Activated T-cell treated with anti-CD3 and anti-CD28 coated beads, Interleukin-2, amount 50 U/mL, for 72 hours (primary cell): ENCODE measurements at places on chromosomes 12 and 14.
A peak's percentile ranks its signal among the peaks of the same experiment; 100 is the strongest.

DNA sequence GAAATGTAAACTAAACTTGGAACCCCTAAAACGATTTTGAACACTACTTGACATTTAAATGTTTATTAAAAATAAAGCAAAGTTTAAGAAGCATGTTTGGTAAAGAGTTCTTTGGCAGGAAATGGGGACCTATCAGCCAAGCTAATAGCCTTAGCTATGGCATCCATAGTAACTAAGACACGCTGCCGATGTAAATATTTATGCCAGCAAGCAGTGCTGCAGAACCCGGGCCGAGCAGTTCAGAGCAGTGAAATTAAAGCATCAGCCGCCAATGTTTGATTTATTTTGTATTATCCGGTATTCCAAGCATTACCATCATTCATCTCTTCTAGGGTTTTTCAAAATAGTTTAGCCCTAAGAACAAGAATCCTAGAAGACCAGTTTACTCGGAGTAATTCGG, 61.6 kb downstream of the PPP2R5C start:
- DNase-seq: no peak

DNA sequence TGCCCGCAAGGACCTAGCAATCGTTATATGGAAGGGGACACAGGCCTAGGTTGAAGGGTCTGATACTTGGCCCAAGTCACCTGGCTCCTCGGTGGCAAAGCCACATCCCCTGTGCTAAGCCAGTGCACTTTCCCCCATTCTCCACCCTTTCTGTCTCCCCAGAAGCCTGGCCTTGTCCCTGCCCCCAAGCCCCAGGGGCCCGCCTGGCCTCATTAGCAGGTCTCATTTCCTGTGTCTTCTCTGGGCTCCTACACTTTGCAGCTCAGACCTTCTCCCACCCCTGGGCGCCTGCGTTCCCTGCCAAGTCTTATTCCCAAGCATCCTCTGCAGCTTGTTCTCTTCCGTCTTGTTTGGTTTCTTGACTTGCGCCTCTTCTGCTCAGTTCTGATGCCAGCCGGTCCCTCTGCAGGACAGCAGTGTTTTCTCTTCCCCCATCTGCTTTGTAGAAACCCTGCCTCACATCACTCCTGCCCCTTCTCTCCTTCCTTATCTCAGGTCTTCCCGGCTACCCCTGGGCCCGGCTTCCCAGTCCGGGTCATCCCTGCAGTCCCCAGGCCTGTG, 66.7 kb downstream of the SLC24A4 start:
- DNase-seq: no peak

- peak; percentile 21 for DNase-seq
Observed at GRCh38 chr12:30806989-30807694, 52.4 kb upstream of the CAPRIN2 start.

GRCh38 chr12:65113621-65114035, 7.5 kb downstream of the WIF1 start:
- no peak for DNase-seq

- no peak for DNase-seq
Observed at GRCh38 chr12:82326905-82327503, 31.2 kb downstream of the CCDC59 start.

- peak; percentile 10 for DNase-seq
Observed at GRCh38 chr14:37230551-37231194, 32.9 kb downstream of the MIPOL1 start.

- DNase-seq: no peak
Observed at GRCh38 chr12:23704992-23705943, 244.2 kb downstream of the SOX5 start.

DNA sequence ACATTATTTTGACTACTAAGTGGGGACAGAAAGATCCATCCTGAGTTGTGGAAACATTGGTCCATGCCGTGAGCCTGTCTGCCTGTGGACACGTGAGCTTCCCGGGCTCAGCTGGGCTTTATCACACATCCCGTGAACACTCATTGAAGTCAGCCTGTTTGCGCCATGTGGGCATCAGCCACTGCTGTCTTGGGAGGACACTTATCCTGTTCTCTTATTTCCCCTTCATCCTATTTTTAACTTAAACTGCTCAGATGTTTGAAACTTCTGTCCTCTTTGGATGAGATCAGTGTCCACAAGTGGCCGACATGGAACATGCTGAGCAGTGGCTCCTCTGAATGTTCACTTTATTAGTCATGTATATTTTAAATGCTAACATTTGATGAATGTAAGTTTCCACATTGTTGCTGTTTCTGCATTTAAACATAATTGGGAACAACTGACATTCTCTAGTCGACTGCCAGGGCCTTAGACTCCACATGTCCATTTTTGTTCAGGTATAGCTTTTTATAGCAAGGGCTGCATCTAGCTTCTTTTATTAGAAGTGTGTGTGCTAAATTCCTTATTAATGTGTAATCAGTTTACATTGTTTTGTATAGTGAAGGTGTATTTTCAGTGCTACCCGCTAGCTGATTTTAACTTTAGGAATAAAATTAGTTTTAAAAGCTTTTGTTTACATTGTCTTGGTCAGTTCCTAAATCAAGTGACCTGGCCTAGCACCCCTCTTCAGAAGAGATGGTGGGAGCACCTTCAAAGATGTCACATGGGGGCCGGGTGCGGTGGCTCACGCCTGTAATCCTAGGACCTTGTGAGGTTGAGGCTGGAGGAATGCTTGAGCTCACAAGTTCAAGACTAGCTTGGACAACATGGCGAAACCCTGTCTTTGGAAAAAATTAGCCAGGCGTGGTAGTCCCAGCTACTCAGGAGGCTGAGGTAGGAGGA, 24.0 kb downstream of the RNF34 start:
- DNase-seq: no peak

GRCh38 chr12:1576410-1577241, 17.8 kb downstream of the FBXL14 start:
- DNase-seq: no peak

DNA sequence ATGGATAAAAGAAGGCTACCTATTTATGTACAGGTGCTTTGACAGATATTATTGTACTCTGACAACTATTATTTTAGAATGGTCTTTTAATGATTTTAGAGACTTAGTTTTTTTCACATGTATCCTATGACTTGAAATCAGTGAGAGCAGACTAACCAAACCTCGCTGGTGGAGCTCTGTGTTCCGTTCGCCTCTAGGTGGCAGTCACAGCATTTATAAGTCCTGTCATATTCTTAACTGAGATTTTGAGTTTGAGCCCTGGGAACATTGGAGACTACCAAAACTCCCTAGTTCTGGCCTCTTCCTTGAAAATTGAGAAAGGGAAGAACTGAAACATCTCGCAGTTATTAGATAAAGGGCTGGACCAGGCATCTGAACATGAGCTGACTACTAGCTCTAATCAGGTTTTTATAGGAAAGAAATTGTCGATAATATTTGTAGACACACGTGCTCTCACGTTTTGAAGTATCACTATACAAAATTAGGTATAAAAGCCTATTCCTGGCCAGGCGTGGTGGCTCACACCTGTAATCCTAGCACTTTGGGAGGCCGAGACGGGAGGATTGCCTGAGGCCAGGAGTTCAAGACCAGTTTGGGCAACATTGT, 48.3 kb downstream of the TTLL5 start:
- peak; percentile 66 for DNase-seq

- no peak for DNase-seq
Observed at GRCh38 chr12:91994208-91994797, 151.3 kb downstream of the BTG1 start.

GRCh38 chr12:119990382-119990874, 1.4 kb downstream of the BICDL1 start:
- peak; percentile 30 for DNase-seq

- peak; percentile 3 for DNase-seq
Observed at GRCh38 chr12:59834659-59835474, 239.0 kb downstream of the SLC16A7 start.

- no peak for DNase-seq
Observed at GRCh38 chr12:27866373-27867101, 86.5 kb upstream of the MANSC4 start.

GRCh38 chr12:132838410-132839080, 9.9 kb upstream of the GOLGA3 start:
- no peak for DNase-seq

DNA sequence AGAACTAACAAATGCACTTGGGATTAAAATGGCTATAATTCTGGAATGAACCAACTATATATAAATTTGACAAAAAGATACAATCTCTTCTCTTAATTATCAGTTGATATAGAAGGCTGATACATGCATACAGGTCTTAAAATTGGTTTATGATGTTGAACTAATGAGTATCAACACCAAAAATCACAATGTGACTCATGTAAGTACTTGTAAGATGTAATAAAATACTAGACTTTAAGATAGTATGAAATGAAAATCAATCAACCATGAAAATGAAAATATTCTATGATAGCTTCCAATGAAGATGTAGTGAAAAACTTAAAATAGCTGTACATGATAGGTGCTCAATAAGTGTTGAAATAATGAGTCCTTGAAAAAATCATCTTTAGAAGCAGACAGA, 116.6 kb upstream of the SOX5 start:
- DNase-seq: no peak

DNA sequence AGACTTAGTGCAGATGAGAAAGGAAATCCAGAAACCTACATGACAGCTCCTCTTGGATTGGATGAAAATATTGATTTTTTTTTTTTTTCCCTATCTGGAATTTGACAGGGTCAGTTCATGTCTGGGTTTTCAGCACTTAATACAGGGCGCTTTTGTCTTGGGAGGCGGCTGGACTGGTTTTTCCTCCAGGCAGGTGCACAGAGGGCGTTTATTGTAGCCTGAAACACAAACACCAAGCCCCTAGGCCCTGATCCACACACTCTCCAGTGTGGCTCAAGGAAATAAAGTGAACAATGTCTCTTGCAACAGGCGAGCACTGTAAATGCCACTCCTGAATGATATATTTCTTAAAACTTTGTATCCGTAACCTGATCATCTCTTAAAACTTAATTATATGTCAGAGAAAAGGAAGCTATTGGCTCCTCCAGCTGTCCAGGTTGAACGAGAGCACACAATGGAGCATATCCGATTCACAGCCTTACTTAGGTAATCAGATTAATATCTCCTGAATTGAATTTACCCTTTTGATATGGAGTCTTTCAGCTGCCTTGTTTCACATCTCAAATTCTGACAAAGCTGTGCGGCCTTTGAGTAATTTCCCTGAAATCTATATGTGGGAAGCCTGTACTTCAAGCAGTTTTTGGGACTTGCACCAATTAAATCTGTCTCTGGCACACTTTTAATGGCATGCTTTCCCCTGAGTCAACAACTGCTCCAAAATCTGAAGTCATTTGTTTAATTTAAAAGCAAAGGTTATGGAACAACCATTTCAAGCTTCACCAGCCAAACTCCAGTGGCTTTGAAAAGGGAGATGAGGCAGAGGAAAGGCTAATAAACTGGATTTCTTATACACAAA, 485.7 kb downstream of the ZFP36L1 start:
- DNase-seq: no peak

DNA sequence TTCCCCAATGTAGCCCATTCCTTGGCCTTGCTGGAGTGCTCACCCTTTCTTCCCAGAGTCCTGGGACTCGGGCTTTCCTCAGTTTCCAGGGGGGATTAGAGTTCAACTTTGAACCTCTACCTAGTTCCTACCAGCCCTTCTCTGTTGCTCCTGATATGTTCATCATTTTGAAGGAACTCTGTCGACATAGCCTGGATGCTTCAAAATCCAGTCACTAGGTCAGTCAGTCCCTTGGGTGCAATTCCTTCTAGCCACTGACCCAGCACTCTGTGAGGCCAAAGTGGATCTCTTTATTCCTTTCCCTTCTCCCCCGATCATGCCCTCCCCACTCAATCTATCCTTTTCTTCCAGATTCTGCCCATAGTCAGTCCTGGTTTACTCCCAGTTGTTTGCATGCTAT, 72.3 kb upstream of the TMCC3 start:
- no peak for DNase-seq

DNA sequence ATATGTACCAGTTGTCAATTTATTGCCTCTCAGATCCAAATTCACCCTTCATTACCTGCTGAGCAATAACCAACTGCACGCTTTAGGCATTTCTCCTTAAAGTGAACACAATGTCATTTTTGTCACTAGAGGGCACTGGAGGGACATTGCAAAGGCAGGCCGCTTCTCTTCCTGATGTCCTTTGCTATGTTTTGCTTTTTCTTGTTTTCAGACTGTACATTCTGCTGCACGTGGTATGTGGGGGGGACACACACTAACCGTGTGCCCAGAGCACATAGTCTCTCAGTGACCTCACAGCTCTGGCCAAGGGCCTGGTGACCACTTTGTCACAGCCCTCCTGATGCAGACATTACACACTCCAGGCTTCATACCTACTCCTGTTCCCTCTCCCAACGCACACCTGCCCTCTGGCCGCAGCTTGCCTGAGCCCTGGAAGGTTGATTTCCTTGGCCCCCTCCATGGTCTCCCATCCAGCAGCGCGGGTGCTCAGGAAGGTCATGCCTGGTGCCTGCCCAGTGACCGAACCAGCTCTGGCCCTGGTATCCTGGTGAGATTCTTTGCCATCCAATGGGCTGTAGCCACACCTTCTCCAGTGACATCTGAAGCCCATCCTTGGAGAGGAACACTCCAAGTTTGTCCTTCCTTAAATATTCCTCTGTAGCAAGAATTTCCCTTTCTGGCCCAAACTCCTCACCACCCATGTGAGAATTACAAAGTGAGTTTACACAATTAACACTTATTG, 39.9 kb downstream of the MYO1H start:
- DNase-seq: peak; percentile 3

DNA sequence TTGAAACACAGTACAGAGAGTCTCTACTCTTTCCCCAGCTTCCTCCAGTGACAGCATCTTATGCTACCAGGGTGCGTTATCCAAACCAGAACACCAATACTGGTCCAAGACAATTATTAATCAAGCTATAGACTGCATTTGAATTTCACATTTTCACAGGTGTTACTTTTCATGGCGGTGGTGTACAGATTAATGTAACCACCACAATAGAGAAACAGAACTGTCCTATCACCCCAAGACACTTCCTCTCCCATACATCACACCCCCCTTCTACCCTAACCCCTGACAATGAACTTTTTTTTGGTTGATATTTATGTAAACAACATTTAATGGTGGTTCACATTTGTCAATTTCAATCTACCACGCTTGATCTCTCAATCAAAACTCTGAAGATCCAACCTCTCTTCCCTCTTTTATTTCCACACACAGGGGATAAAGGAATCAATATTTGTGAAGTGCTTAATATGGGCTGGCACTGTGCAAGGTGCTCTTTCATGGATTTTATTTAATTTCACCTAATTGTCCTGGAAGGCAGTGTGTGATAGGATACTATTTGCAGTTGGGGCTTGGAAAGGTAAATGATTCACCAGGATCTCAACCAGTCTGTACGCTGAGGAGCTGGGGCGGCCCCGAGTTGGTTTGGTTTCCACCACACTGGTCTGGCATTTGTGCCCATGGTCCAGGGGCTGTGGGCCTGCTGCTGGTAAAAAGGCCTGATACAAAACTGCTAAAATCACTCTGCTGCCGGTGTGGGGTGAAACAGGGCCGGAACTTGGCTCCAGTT, 54.6 kb upstream of the DICER1 start:
- DNase-seq: no peak
